ENCODE measurements at places on chromosomes 5 and 9.
A peak's percentile ranks its signal among the peaks of the same experiment; 100 is the strongest.

- DNase-seq: no peak
These were observed 244.3 kb upstream of the PUM3 start for GRCh38 chr9:3088219-3088618.

- DNase-seq: no peak
These were observed 446.5 kb downstream of the GABRG2 start for GRCh38 chr5:162514116-162514515.

DNA sequence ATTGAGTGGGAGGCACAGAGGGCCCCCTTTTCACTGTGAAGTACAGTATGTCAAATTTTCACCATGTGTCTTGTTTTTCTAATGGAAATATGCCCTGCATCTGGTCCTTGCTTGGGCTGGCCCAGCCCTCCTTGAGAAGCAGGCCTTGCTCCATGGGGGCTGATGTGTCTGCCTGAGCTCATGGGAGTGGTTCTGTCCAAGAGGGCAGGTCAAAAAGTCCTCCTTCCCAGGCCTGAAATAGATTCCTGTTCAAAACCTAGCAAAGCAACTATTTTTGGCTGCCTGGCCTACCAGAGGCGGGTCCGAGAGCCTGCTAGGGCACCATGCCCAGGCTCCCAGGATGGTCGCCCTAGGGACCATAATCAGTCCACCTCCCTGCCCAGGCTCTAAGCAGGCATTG lies 40.5 kb upstream of the NEURL1B start:
- DNase-seq: no peak

- no peak for DNase-seq
These were observed 98.6 kb upstream of the DAP start for GRCh38 chr5:10859393-10860195.

DNA sequence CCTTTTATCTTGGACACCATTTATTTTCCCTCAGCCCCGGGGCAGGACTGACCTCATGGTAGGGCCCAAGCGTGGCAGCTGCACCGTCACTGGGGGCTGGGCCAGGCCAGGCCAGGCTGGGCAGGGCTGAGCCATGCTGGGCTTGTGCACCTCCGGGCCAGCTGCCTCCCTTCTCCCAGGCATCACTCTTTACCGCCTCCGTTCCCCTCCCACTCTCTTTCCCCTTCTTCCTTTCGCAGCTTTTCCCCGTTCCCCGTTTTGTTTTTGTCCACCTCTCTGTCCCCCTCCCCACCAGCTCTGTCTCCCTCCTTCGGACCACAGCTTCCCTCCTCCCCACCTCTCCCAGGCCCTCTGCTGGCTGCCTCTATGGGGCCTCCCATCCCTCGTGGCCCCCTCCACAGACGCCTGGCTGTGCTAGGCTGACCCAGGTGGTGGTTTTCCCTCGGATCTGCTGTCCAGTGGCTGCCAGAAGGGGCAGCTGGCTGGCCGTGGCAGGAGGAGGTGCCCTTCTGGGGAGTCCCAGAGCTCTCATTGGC lies 17.9 kb downstream of the FGF18 start:
- no peak for DNase-seq

DNA sequence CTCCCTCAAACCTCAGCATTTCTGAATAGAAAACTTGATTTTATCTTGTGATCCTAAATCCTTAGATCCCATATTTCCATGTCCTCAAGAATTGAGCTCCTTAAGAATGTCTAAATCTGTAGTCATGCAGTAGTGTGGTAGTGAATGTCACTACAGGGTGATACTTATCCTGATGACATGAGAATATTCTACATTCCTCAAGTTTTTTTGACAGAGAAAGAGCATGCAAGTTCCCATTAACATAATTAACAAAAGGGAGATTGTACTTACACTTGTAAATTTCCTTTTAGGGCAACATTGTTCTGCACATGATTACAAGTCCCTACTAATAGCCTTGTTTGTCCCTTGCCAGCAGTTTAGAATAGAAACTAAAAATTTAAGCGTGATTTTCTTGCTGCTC lies 352.3 kb downstream of the PTPRD start:
- DNase-seq: no peak

- DNase-seq: peak; percentile 52
These were observed 34.8 kb upstream of the EFNA5 start for GRCh38 chr5:107705402-107706014.

GRCh38 chr5:154767576-154767975 lies 12.4 kb downstream of the LARP1 start:
- no peak for DNase-seq

DNA sequence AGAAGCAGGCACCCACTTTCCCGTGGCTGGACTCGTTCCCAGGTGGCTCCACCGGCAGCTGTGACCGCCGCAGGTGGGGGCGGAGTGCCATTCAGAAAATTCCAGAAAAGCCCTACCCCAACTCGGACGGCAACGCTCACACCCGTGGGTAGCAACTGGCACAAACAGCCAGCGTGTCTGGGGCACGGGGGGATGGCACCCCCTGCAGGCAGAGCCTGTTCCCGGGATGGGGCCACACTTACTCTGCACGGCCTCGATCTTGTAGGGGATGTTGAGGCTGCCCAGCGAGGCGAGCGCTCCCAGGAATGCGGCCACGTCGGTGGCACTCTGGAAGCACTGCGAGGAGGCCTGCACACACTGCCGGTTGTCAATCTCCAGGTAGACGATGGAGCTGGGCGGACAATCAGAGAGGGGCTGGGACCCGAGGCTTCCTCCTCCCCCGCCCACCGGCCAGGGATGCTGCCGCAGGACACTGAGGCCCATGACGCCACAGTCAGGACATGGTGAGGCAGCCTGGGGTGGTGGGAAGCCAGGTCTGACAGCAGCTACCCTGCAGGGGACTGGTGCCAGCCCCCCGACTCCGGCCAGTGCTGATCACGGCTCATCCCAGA lies 20.2 kb upstream of the SEC16A start:
- DNase-seq: no peak

- no peak for DNase-seq
These were observed 114.1 kb downstream of the CSNK1G3 start for GRCh38 chr5:123626051-123626450.

DNA sequence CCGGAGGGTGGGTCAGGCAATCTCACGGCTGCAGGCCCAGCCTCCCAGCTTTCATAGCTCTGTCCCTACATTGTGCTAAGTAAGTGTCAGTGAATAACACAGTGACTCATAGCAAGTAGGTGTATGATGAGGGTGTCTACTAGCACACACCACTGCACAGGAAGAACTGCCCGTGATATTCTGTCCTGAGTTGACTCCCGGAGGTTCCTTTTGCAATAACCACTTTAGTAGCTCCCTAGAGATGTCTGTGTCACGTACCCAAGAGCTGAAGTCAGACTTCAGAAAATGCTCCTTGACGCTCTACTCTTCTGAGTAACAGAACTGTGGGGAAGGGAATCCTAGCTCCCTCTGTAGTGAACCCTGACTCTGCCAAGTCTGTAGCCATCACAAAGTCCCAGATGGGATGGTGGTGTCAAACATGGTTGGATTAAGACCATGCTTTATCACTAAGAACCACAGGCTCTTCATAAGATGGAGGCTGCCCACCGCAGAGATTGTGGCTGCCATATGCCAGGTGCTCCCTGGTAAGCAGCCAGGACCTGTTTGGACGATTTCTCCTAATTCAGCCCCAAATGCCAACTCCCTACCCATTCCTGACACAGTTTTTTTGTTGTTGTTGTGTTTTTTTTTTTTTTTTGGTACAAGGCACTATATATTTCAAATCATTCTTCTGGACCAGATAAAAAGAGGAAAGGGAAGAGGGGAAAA lies 352.6 kb upstream of the PANK3 start:
- DNase-seq: peak; percentile 25

DNA sequence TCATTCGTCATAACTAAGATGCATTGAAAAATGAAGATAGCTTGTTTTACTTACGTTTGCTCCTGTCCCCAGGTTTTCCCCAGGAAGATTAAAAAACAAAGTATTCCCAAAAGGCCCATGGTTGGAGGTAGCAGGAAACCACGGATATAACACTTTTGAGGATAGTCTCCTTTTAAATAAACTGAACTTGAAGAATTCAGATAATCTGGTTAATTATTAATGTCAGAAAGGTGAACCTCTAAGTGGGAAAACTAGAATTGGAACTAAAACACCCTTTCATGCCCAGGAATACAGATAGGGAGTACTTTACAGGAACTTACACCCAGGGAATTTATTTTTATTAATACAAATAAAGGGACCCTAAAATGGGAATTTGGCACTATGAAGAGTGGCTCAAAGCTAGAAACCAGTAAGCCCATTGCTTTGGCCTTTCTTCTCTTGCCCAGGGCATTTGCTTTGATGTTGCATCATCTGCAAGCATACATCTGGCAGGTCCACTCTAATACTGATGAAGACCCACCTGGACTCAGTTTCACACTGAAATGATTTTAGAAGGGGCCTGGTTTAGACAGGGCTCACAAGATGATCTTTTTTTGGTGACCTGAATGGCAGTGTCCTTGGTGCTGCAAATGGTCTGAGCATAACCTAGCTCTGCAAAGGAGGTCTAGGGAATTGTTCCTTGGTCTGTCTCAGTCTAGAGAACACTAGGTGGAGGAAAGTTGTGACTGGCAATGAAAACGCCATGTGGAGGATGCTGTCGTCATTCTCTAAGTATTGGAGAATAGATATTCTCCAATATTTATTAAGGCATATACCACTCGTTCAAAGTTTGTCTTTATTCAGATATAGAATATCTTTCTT lies at the start of gene C5:
C5 (minus strand) TSS at position 148 of the 861 bp plus-strand sequence; CDS start at position 119, 29 bp downstream.
- no peak for DNase-seq

GRCh38 chr9:4139196-4139595 lies 160.7 kb downstream of the GLIS3 start:
- DNase-seq: no peak

- DNase-seq: no peak
These were observed 33.2 kb downstream of the F2RL2 start for GRCh38 chr5:76590027-76590426.

DNA sequence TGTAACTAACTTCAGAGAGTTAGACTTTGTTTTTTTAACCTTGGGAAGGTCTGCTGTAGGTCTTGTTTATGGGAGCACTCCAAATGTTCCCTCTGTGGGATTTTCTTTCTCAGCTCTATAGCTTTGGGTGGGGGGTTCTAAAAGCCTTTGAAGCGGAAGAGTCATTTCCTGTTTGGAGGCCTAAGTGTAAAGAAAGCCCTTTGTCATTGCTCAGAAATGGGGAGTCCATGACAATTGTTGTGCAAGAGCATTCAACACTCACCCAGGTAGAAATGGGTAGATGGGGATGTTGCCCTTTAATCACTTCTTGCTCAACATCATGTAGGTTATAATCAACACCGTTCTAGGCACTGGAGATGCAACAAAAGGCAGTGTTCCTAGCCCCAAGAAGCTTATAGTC lies 30.3 kb upstream of the MAST4 start:
- DNase-seq: no peak

DNA sequence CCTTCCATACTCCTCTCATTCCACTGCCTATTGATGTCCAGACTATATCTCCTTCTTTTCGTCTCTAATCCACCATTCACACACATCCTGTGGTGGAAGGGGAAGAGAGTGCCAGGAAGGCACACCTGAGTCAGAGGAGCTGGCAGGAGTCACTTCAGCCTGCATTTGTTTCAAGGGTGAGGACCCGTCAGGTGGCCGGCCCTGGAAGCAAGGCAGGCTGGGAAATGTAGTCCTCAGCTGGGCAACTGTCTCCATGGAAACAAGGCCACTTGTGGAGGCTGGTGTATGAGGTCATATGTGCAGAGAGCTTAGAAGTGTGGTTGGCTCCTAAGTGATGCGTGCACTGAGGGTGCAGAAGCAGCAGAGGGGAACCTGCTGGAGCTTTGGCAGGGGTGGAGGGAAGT lies 278.4 kb downstream of the NSG2 start:
- peak; percentile 18 for DNase-seq

- peak; percentile 14 for DNase-seq
These were observed 66.0 kb downstream of the FRMD3 start for GRCh38 chr9:83472221-83472665.

- no peak for DNase-seq
These were observed 117.9 kb downstream of the GADD45G start for GRCh38 chr9:89722712-89723111.

DNA sequence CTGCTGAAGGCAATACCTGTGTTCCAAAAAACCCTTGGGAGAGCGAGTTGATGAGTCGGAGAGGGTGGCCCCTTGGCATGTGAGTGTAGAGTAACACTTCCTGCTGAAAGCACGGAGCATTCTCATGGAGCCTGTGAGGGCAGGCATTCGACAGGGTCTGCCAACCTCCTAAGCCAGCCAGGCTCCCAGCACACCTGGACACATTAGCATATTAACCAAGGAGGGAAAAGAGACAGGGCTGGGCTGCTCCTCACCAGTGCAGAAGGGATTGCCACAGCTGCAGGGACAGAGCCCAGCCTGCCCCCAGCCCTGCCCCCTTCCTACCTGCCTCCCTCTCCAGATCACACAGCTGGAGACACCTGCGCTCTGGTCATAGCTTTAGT lies 46.4 kb upstream of the SEMA4D start:
- no peak for DNase-seq

GRCh38 chr5:175750511-175750931 lies 92.7 kb downstream of the HRH2 start:
- no peak for DNase-seq

- DNase-seq: no peak
These were observed 7.1 kb upstream of the CNTRL start for GRCh38 chr9:121067640-121068039.

DNA sequence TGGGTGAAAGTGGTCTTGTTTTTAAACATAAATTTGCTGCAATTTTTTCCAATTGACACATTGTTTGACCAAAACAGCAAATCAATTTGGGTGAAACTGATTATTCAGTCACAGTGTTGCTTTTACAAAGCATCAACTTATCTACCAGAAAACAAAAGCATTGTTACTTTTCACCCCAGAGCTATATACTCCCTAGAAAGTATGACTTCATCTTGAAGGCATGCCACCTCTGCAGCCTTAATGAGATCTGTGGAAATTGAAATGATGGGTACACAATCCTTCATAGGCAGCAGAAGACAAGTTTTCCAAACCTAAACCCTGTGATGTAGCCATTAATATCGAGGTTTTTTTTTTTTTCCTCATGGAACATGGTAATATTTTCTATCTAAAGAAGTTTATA lies 615.9 kb downstream of the CHSY3 start:
- DNase-seq: peak; percentile 29

- DNase-seq: no peak
These were observed 49.4 kb upstream of the DHFR start for GRCh38 chr5:80704221-80704620.

DNA sequence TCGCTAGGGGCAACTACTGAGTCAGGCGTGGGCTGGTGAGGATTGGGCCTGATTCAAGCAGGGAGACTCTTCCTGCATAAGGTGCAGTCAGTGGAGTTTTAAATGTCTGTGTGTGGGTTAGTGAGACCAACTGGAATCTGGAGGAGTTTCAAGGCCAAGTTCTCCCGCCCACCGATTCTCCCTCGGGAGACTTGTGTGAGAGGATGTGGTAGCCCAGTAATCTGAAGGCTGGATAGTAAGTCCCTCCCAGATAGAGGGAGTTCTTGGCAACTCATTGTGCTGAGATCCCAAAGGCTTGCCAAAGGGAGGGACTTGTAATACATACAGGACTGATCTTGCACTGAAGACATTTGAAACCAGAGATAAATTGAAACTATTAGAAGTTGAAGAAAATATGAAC lies 51.8 kb downstream of the WDR36 start:
- DNase-seq: peak; percentile 96

GRCh38 chr9:87968155-87968554 lies 6.2 kb downstream of the CDK20 start:
- no peak for DNase-seq

All from brain microvascular endothelial cell (primary cell).